ENCODE measurements at places on chromosomes 3 and 15.

- H3K4me1 ChIP-seq, result no peaks in the 10 kb centered on the region
- no peak for DNase-seq
- no peak overlapping the region for H3K27ac ChIP-seq
- no peaks in the 10 kb centered on the region for H3K36me3 ChIP-seq
- H3K27me3 ChIP-seq, result no peaks in the 10 kb centered on the region
Measured at GRCh38 chr15:52337198-52337853, 41.7 kb upstream of the MYO5C start.

DNA sequence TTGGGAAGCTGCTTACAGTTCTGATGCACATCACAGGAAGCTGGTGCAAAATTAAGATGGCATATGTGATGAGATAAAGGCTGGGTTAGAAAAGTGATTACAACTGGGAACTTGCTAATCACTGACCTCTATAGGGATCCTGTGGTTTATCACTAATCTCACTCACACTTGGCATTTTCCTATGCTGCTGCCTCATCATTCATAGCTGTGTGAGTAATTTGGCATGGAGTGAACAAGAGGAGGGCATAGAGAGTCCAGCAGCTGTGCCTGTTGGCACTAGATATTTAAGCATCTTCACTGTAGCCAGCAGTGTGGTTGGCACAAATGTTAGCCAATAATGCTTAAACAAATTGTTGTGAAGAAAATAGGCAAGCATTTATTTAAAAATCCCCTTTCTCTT lies 217.7 kb upstream of the CGNL1 start:
- H3K27me3 ChIP-seq, result no peaks in the 10 kb centered on the region
- no peak overlapping the region for H3K27ac ChIP-seq
- H3K36me3 ChIP-seq, result no peaks in the 10 kb centered on the region
- DNase-seq, result no peak
- peaks cover 7% of the 10 kb centered on the region for H3K4me1 ChIP-seq

DNA sequence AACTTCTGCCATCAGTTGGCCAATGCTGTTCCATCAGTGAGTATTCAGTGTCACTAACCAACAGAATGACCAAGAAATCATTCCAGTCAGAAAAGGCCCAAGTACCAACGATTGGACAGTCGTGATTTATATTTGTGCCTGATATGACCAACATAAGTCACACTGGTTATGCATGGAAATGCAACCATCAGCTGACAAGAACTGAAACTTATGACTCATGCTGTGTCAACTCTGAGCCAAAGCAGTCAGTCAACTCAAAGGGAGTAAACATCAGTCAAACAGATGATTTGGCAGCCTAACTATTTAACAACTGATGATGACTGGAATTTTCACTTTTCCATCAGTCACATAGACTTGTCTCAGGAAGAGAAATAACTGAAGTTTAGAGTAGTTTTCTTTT lies 142.4 kb downstream of the ANXA2 start:
- no peaks in the 10 kb centered on the region for H3K36me3 ChIP-seq
- H3K27me3 ChIP-seq, result no peaks in the 10 kb centered on the region
- H3K4me3 ChIP-seq, result no peak overlapping the region
- H3K4me1 ChIP-seq, result no peaks in the 10 kb centered on the region

- H3K4me3 ChIP-seq, result no peak overlapping the region
- H3K36me3 ChIP-seq, result no peaks in the 10 kb centered on the region
- no peak overlapping the region for H3K27ac ChIP-seq
- H3K27me3 ChIP-seq, result no peaks in the 10 kb centered on the region
Measured at GRCh38 chr15:51884517-51885236, 55.2 kb downstream of the TMOD3 start.

DNA sequence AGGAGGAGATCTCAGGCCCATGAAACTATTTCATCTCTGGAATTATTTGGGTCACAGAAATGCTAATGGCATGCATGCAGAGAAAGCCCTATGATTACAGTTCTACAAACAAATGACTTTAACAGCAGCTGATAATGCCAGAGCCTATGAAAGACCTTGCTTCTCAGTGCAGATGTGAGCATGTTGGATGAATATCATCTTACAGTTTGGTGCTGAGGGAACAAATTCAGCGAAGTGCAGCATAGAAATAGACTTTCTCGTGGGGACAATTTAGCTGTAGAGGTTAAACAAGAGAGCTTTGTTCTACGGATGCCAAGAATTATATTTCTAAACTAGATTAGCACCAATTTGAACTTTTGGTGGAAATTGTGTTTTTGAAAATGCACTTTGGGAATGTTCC lies 27.7 kb downstream of the PTX3 start:
- DNase-seq, result no peak
- H3K4me1 ChIP-seq, result no peaks in the 10 kb centered on the region
- no peaks in the 10 kb centered on the region for H3K27me3 ChIP-seq
- H3K27ac ChIP-seq, result no peak overlapping the region

GRCh38 chr15:38220606-38221273 lies 31.9 kb upstream of the SPRED1 start:
- no peaks in the 10 kb centered on the region for H3K4me1 ChIP-seq
- H3K27ac ChIP-seq, result no peak overlapping the region
- DNase-seq, result no peak
- H3K27me3 ChIP-seq, result no peaks in the 10 kb centered on the region
- no peaks in the 10 kb centered on the region for H3K36me3 ChIP-seq
- no peak overlapping the region for H3K4me3 ChIP-seq

DNA sequence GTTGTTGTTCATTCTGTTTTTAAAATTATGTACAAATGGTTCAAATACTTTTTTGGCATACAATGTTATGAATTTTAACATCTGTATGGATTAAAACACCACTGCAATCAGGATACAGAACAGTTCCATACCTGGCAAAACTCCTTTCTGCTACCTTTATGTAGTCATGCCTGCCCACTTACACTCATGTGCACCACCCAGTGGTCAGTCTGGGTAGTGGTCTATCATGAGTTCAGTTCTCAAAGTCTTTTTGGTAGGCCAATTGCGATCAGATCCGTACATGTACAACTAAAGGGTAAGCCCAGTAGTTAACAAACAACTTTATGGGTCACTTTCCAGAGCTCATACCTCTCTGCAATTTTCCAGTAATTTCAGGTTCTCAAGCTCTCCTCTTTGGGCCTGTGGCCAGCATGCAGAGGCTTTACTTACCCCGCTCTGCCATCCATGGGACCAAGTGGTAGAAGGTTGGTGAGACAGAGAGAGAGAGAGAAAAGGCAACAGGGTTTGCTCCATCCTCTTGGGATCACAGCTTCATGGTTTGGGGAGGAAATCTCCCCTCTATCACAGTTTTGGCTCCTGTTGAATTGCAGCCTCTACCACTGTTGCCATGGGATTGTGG lies 63.9 kb upstream of the FAM98B start:
- no peaks in the 10 kb centered on the region for H3K36me3 ChIP-seq
- H3K4me1 ChIP-seq, result no peaks in the 10 kb centered on the region

GRCh38 chr3:113166719-113167492 lies 44.5 kb upstream of the BOC start:
- H3K27ac ChIP-seq, result no peak overlapping the region
- H3K27me3 ChIP-seq, result no peaks in the 10 kb centered on the region
- peaks cover 4% of the 10 kb centered on the region for H3K4me1 ChIP-seq
- no peaks in the 10 kb centered on the region for H3K36me3 ChIP-seq
- DNase-seq, result peak; percentile 56

- no peak overlapping the region for H3K27ac ChIP-seq
- peaks cover 52% of the 10 kb centered on the region for H3K4me1 ChIP-seq
- H3K36me3 ChIP-seq, result no peaks in the 10 kb centered on the region
- H3K27me3 ChIP-seq, result no peaks in the 10 kb centered on the region
- H3K4me3 ChIP-seq, result no peak overlapping the region
Measured at GRCh38 chr3:47151836-47152235, 12.1 kb downstream of the SETD2 start.

- H3K27me3 ChIP-seq, result no peaks in the 10 kb centered on the region
- H3K27ac ChIP-seq, result no peak overlapping the region
- no peak overlapping the region for H3K4me3 ChIP-seq
- no peak for DNase-seq
Measured at GRCh38 chr3:179962629-179963387, 73.9 kb downstream of the PEX5L start.

GRCh38 chr3:44099566-44100297 lies 142.0 kb upstream of the TOPAZ1 start:
- H3K4me3 ChIP-seq, result no peak overlapping the region
- H3K27ac ChIP-seq, result no peak overlapping the region
- no peak for DNase-seq
- no peaks in the 10 kb centered on the region for H3K36me3 ChIP-seq
- no peaks in the 10 kb centered on the region for H3K4me1 ChIP-seq

DNA sequence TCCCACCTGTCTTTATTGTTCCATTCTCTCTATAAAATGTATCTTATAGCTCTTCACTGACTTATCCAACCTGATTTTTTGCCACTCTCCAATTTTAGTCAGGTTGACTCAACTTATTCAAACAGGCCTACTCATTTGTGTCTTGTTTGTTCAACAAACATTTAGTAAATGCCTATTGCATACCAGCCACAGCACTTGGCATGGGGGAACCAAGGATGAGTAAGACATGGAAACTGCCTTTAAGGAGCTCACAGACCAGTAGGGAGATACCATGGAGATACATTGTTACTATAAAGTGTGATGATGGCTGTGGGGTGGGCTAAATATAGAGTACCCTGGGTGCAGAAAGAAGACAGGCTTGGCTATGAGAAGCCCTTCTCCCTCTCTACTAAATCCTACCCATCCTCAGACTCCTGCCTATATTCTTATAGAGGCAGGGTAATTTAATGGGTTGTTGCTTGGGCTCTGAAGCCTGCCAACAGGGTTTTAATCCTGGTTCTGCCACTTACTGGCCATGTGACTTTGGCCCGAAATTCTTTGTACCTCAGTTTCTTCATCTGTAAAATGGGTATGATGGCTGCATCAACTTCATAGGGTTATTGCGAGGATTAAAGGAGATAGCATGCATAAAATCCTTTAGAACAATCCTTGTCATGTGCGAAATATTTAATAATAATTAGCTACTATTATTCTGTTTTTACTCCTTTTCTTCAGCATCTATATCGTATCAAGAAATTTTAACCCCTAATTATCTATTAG lies 348.5 kb upstream of the UMPS start:
- H3K27ac ChIP-seq, result no peak overlapping the region
- DNase-seq, result no peak
- no peak overlapping the region for H3K4me3 ChIP-seq
- H3K36me3 ChIP-seq, result no peaks in the 10 kb centered on the region

DNA sequence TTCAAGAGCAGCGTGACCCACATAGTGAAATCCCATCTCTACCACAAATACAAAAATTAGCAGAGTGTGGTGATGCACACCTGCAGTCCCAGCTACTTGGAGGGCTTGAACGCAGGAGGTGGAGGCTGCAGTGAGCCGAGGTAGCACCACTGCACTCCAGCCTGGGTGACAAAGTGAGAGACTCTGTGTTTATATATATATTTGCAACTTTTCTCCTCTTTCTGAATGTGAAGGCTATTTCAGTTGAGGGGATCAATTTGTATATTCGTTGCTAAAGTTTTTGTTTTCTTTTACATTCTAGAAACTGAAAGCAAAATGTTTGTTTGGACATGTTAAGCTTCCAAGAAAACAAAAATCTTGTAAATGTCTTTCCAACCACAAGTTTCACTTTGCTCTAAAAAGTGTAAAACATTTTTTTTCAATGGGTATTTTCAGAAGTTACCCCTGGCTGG lies 29.8 kb upstream of the FAM98B start:
- H3K36me3 ChIP-seq, result no peaks in the 10 kb centered on the region
- H3K4me3 ChIP-seq, result no peak overlapping the region
- no peaks in the 10 kb centered on the region for H3K27me3 ChIP-seq

DNA sequence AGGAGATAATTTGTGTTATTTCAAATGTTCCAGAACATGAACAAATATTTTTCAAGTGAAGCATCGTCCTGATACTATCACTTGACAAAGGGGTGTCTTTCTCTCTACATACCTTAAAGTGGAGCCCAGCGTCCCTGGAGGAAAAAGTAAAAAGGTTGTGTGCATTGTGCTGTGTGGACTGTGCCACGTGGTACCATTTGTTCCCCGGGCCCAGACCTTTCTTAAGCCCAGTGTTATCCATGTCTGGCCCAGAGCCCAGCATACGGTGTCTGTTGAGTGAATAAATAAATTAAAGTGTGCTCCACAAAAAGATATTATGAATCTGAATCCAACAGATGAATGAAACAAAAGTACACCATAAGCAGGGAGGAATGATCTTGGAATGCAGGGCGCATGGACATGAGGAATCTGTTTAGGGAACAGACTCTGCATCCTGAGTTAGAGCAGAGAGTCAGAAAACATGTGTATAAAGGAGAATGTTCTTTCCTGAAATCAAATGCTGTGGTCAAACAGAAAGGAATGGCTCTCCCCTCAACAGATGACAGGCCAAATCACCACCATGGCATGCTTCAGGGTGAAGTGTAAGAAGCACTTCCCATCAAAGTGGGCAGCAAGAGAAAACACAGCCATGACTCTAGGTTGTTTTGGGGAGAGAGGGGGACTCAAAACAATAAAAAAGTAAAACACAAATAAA lies 8.1 kb upstream of the PRSS50 start:
- no peak overlapping the region for H3K27ac ChIP-seq
- peaks cover 4% of the 10 kb centered on the region for H3K4me1 ChIP-seq
- DNase-seq, result no peak
- H3K4me3 ChIP-seq, result no peak overlapping the region

DNA sequence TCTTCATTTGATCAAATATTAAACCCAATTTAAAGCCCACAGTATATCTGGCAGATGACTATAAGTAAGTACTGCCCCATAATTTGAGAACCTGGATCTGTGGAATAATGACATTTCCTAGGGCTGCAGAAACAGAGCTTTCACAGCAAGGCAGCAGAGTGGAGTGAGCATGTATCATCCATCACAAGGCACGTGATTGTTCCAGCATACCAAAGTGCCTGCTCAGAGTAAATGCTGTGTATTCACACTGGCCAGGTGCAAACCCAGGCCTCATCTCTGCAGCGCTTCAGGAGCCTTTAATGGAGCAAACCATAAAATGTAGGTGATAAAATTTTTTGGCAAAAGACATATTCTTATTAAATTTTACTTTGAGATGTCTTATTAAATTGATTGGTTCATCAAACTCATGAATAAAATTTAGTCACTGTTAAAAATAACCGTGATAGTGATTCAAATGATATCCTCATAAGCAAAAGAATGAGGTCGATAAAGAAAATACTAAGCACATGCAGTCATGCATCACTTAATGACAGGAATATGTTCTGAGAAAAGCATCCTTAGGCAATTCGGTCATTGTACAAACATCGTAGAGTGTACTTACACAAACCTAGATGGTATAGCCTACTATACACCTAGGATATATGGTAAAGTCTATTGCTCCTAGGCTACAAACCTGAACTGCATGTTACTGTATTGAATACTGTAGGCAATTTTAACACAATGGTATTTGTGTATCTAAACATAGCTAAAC lies 99.3 kb upstream of the SLC24A5 start:
- no peaks in the 10 kb centered on the region for H3K27me3 ChIP-seq
- no peaks in the 10 kb centered on the region for H3K36me3 ChIP-seq
- no peak overlapping the region for H3K27ac ChIP-seq
- no peak for DNase-seq

All from body of pancreas (tissue), 4 donors.